Activated CD4-positive, alpha-beta T cell treated with anti-CD3 and anti-CD28 coated beads, Interleukin-2, amount 50 U/mL, for 48 hours (primary cell): ENCODE measurements at places on chromosomes 2 and 18.

DNA sequence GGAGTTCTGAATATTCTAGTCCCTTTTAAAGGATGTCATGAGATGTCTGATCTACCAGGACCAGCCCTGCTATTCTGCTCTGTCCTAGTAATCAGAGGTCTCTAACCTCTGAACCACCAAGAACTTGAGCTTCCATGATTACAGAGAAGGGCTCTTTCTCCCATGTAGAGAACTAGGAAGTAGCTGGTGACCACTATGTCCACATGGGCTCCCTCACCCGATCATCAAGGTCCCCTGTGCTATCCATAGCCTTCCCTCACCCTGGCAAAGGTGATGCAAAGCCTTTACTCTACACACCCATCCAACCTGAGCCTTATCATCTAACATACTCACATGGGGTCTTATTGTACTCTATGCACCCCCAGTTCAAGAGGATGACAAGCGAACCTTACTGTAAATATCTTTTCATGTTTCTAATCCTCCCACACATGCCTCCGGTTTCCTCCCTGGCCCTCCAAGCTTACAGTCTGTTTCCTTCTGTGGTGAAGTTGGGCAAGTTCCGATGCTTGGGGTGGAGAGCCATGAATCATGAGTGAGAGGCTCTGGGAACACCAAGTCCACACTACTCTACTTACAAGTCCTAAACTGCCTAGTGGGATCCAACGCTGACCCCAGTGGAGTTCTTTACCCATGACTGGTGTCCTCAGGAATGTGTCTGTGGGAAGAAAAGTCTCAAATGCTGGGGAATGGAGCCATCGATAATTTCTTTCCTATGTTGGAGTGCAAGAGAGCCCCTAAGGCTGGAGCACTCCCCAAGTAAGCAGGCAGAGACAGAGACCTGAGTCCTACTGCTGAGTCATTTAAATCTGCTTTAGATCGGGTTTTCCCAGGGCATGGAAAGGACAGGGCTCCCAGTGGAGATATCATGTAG, 73.3 kb upstream of the KLF7 start:
- DNase-seq = peak; percentile 62

DNA sequence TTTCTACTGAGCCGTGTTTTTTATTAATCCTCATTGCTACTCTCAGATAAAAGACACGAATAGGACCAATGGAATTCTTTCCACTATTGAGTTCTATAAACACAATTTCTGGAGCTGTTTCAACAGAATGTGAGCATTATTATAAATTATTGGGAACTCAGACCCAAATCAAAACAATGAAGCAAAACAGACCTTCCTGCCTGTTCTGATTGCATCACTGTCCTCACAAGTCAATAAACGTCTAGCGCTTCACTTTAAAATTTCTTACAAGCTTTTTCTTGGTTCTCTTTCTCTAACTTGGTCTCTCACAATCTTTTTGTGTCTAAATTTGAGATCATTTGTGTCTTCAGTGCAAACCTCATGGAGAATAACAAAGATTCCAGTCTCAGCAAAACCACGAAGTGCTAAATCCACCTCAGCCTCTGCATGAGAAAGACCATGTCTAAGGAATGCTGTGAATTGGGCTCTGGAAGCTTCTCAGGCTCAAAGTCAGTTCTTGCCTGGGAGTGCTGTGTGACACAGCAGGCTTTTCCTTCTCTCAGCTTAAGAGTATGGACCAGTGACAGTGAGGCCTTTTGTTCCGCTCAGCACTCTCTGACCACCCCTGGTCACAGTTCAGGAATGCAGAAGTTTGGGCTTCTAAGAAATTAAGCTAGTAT, 22.8 kb downstream of the ARHGAP28 start:
- DNase-seq = no peak

DNA sequence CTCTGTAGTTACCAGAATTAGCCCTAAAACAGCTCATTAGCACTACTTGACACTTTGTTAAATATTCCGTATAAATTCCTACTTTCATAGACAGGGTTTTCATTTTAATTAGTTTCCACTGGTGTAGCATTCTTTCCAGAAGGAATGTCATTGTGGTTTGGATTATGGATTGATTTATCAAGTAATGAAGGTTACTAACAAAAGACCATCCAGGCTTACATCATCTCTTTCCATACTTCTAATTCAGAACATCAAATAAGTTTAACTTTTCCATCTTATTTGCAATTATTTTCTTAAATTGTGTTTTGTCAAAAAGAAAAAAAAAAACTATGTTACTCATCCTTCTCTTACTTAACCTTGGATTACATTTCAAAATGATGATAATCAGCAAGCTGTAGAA, 231.8 kb upstream of the SPOPL start:
- DNase-seq = no peak

DNA sequence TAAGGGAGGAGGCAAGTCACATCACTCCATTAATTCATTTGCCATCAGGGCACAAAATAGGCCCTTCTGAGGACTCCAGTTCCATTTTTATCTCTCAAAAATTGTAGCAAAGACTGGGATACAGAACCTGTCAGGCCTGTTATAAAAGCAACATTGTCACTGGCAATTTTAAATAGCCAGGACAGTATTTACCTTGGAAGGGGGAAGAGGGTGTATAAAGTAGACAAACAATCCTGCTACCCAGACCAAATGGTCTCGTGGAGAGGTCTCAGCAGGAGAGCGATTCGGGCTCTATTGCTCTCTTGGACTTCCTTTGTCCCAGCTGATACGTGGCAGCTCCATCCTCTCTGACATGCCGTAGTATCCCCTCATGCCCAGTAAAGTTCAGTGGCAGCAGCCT, 740.3 kb upstream of the HS6ST1 start:
- no peak for DNase-seq

DNA sequence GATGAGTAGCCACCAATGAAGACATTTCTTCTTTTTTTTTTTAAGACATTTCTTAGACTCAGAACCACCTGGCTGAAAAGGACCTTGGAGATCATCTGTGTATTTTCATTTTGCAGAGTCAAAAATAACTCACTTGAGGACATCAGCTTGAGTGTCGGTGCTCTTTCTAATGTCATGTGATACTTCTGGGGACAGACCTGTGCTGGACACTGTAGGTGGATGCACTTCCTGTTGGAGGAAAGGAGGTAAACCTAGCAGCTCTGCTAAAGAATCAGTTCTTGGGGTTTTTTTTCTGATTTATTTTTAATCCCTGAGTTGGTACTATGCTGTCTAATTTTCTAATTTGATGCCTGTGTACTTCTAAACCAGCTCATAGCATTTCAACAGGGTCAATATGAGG, 283.9 kb upstream of the CRIM1 start:
- DNase-seq = no peak

DNA sequence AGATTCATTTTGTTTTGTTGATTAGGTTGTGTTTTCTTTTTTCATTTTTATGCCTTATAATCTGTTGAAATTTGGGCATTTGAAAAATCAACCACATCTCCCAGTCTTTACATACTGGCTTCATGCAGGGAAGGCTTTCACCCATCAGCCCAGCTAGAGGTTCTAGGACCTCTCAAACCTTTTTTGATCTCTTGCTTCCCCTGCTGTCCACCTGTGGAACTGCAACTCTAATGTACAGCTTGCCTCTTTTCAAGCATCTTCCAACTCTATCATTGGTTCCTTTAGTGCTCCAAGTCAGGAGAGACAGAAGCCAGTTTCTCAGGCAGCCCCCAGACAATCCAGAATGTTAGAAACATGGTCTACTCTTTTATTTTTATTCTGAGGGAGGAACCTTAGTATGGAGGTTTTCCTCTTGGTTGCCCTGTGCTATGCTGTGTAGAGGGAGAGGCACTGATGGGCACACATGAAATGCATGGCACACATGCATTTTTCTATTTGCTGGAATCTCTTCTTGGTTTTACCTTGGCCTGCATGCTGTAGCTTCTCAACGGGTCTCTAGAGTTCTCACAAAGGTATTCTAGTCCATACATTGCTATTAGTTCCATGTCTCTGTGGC, 107.2 kb upstream of the L3MBTL4 start:
- DNase-seq = peak; percentile 13

GRCh38 chr18:65358306-65358705, 392.5 kb upstream of the CDH7 start:
- no peak for DNase-seq

DNA sequence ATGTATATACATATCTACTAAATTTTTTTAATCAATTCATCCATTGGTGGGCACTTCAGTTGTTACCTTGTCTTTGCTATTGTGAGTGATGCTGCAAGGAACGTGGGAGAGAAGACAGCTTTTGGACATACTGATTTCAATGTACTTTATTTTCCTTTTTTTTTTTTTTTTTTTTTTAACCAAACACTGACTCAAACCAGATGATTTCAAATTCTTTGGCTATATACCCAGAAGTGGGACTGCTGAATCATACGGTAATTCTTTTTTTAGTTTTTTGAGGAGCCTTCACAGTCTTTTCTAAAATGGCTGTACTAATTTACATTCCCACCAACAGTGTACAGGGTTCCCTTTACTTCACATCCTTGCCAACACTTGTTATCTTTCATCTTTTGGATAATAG, 204.7 kb downstream of the INSIG2 start:
- no peak for DNase-seq

- DNase-seq = no peak
Observed at GRCh38 chr2:124272261-124272841, 247.3 kb downstream of the CNTNAP5 start.

DNA sequence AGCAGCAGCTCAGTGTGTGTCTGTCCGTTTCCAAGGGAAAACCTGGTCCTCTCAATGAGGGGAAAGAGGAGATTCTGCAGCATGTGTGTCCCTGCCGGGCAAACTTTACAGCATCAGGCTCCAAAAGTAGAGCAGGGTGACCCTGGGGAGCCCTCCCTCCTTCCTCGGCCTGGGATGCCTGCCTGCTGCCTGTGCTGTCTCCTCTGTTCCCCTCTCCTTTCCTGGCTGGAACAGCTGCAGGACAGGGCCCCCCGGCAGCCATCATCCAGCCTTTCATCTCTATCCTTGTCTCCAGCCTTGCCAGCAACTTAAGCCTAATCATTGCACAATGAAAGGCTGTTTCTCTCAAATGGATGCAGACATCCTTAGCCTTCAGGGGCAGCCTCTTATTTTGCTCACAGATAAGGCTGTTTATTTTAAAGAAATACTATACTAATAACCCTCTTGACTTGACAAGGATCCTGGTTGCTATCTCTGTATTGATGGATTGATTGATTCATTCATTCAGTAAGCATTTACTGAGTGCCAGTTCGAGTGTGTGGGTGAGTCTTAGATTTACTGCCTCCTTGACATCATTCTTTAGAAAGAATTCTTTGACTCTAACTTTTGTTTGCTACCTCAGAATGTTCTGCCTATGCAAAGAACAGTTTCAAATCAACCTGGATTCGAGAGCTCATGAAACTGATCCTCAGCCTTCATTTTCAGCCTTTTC, 40.6 kb upstream of the EDAR start:
- DNase-seq = no peak

DNA sequence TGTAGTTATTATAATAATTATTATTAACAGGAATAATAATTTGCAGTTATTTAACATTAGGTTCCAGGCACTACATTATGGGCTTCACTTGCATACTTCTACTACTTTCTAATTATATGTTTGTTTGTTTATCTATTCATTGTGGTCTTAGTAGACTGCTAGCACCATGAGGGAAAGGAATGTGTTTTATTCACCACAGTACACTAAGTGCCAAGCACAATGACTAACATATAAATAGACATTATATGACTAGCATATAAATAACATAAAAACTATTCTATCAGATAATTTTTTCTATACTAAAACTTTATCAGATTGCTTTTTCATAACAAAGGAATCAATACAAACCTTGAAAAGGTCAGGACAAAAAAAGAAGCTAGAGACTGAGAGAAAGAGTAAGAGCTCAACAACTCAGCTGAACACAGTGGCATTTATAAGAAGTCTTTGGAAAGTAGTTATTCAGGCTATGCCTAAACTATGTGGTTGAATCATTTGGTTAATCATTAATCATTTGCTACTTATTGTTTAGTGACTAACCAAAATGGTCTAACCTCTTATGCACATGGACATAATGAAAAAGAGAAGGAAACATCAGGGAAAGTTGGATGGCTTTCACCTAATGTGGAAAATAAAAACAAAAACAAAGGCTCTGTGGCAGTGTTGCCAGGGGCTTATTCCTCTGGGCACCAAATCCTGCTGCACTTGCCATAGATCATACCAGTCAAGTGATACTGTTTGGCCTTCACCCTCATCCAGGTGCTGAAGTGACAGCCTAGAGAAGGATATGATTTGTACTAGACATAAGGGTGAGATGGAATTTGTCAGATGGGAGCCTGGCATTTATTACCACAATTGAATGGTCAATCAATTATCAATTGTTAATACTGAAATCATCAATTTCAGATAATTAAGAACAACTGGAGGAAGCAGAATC, 174.9 kb downstream of the ETAA1 start:
- no peak for DNase-seq

- no peak for DNase-seq
Observed at GRCh38 chr2:170088776-170089175, 89.2 kb upstream of the MYO3B start.

- DNase-seq = no peak
Observed at GRCh38 chr18:8242151-8242696, 367.0 kb upstream of the RAB12 start.

- no peak for DNase-seq
Observed at GRCh38 chr2:121791801-121792221, 36.4 kb downstream of the TSN start.

DNA sequence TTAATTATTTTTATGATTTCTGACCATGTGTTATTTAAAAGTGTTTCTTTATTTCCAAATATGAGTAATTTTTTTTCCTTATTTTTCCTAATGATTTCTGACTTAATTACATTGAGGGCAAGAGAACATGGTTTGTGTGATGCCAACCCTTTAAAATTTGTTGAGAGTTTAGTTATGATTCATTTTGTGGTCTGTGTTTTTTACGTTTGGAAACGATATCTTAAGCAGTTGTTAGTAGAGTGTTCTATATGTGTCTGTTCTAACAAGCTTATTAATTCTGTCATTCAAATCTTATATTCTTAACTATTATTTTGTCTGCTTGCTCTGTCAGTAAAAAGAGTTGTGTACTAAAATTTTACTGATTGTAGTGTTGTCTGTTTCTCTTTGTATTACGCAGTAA, 15.0 kb downstream of the NAB1 start:
- no peak for DNase-seq

DNA sequence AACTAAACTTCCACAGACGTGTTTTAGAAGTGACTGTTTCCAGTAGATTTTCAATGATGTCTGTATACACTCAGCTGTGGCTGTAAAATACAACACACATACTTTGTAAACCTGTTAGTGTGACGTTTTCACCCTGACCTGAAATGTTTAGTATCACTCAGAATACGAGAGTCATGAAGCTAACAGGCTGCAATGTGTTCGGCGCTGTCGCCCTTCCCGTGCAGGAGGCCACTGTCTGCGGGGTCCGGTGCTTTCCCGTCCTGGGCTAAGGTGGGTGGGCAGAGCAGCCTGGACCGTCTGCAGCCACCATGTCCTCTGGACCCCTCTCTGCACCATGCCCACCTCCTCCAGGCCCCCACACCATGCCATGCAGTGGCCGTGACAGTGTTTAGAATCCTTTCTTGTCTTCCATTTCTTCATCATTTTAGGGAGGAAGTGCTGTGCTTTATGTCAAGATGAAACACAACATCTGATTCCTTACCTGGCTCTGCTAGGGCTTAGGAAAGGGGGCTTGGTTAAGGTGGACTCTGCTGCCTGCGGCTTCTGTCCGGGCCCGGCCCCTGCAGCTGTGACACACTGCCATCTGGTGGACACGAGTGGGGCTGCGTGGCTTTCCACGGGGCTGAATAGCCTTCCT, 53.8 kb upstream of the RBM44 start:
- peak; percentile 81 for DNase-seq
